Posterior cingulate gyrus (tissue), 11 donors: ENCODE measurements at places on chromosomes 12 and 14.

DNA sequence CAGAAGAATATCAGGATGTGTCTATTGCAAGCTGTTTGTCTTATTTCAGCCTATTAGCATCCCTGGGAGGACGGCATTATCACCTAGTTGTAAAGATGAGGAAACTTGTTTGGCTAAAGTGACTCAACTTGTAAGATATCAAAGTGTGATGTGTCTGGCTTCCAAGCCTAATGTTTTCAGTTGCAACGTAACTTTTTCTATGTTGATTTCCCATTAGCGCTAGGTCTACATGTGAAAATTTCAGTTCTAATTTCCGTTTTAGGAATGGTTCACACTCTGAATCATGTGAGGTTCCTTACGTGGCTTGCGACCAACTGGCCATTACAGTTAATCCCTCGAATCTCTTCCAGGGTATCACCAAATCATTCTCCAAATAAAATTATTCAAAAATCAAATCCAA is 58.0 kb downstream of the LLPH start:
- DNase-seq = no peak

GRCh38 chr14:38197001-38197783 is 10.5 kb upstream of the SSTR1 start:
- DNase-seq = no peak

- no peak for DNase-seq
Observed at GRCh38 chr14:72907886-72908285, 14.0 kb upstream of the DPF3 start.

- no peak for DNase-seq
Observed at GRCh38 chr12:109893261-109893995, 6.6 kb upstream of the TCHP start.

DNA sequence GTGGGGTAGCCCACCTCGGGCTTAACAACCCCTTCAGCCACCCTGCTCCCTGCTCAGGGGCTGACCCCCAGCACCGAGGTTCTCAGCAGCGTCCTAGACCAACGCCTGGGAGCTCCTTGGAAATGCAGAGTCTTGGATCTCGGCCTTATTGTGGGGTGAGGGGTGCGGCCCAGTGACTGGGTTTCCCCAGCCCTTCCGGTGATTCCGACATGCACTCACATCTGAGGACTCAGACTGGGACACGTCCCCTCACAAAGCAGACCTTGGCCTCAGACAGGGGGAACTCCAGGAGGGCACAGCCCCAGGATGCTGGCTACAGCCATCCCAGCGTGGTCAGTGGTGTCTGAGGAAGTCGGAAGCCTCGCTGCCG is 117.7 kb downstream of the RFLNA start:
- no peak for DNase-seq

GRCh38 chr12:40105265-40105514 is 691 bp downstream of the SLC2A13 start:
- DNase-seq = no peak

GRCh38 chr12:64810831-64811230 is 13.6 kb upstream of the TBC1D30 start:
- no peak for DNase-seq

DNA sequence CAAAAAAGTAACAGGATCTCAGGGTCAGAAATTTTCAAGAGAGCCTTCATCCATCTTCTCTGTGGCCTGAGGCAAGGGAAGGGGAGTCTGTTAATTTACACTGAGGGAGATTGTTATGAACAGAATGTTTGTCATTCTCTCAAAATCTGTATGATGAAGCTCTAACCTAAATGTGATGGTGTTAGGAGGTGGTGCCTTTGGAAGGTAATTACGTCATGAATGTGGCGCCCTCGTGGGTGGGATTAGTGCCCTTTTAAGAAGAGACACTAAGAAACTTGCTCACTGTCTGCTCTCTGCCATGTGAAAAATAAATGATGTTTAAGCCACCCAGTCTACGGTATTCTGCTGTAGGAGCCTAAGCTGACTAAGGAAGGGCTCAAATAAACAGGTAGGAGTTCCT is 521.6 kb downstream of the SNAPC1 start:
- no peak for DNase-seq

- no peak for DNase-seq
Observed at GRCh38 chr12:31316891-31317290, 9.1 kb downstream of the SINHCAF start.

- no peak for DNase-seq
Observed at GRCh38 chr14:69948351-69948750, 69.1 kb downstream of the SMOC1 start.

DNA sequence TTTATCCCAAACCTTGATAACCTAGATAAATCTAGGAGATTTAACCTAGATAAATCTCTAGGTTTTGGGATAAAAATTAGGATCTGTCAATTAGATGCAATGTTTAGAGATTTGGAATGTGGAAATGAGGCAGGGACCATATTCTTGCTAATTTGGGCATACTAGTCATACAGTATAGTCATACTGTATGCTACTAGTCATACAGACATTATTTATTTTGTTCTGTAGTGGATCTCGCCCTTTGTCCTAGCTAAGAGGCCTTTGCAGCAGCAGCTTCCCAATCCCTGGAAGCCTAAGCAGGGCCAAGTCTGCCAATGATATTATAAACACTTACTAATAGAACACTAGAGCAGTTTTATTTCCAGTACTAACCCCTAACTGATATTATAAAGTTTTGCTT is 136.4 kb downstream of the CEP128 start:
- no peak for DNase-seq

GRCh38 chr12:25531502-25532052 is 21.5 kb downstream of the LMNTD1 start:
- no peak for DNase-seq

DNA sequence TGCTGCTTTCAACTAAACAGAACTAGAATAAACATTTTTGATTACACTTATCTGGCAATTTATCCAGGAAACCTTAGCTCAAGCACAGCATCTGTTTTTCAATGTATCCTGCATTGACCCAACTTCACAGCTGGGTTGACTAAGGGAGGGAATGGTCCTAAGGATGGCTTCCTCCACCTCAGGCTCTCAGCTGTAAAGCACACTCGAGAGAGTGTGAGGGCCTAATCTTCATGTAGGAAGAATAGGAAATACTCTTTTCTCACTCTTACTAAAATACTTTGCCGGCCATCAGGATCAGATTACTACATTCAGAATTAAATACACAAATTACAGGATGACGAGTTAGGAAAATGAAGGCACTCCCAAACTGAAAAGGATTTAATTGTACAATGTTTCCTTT is 7.2 kb downstream of the SETD3 start:
- no peak for DNase-seq

GRCh38 chr12:131675126-131676080 is 35.5 kb upstream of the SFSWAP start:
- DNase-seq = no peak

GRCh38 chr12:28885928-28886327 is 263.1 kb upstream of the FAR2 start:
- DNase-seq = no peak

DNA sequence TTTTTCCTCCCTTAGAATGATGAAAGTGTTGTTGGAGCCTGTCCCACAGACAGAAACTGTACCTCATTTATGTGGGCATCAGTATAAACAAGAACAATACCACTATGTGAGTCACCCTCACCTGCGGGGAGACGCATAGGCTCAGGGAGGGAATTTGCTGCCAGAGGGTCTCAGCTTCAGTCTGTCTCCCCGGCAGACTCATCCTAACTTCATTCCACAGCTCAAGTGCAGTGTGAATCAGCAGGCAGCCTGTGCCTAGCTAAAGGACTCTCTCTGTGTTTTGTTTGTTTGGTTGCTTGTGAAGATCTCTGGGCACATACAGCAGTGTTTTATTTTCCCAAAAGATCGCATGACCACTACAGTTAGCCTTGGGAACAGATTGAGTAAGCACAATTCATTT is 98.9 kb downstream of the PRKCH start:
- no peak for DNase-seq

GRCh38 chr12:56979628-56980027 is 22.2 kb upstream of the RDH16 start:
- no peak for DNase-seq

- no peak for DNase-seq
Observed at GRCh38 chr12:101470939-101471338, 4.2 kb upstream of the SPIC start.

DNA sequence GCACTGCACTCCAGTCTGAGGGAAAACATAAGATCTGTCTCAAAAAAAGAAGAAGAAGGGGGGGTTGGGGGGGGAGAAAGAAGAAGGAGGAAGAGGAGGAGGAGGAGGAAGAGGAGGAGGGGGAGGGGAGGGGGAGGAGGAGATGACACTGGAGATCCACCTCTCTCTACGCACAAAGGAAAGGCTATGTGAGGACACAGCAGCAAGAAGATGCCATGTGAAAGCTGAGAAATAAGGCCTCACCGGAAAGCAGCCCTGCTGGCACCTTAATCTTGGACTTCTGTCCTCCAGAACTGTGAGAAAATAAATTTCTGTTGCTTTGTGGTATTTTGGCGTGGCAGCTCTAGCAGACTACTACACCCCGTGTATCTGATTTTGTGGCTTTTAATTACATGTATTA is 477.9 kb downstream of the MED13L start:
- no peak for DNase-seq

- no peak for DNase-seq
Observed at GRCh38 chr12:71237128-71237527, 79.3 kb upstream of the TSPAN8 start.

DNA sequence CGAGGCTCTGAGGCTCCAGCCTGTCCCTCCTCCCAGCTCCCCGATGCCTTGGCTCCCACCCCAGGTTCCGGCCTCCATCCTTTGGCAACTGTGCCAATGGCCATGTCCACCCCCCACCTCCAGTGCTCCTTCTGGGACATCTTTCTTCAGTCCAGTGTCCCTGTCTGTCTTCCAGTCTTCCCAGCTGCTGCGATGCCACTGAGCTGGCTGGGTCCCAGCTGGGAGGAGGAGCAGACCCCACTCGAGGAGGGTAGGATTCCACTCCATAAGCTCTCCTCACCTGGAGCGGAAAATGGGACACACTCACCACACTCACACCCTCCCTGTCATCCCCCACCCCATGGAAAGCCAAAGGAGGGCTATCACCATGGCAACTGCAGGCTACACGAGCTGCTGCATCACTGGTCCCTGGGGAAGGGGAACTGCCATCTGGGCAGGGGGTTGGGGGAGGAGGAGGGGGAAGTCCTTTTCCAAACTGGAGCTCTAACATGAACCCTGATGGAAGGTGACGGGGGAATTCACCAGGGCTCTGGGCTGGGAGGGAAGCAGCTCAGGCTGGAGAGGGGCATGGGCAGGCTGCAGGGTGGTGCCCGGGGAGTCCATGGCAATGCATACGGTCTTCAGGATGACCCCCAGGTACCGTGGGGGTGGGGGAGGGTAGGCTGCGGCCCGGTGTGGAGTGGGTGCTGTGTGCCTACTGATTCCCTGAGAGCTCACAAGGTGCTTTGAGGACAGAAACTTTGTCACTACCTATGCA is 94.3 kb downstream of the LRRC74A start:
- peak; percentile 57 for DNase-seq

DNA sequence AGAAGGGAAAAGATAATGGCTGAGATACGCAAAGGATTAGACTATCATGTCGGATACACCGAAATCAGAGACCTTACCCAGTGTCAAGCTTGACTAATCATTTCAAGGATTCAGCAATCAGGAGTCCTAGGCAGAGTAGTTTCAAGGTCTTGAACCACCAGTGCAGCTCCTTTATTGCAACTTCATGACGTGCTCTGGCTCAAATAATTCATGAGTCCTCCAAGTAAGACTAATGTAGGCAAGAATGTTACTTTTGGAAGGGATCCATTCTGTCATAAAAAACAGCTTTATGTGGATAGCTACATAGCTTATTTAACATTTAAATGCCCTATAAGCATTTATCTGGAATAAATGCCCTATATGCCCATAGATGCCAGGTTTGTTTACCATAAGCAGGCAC is 123.2 kb downstream of the LMO3 start:
- DNase-seq = no peak

DNA sequence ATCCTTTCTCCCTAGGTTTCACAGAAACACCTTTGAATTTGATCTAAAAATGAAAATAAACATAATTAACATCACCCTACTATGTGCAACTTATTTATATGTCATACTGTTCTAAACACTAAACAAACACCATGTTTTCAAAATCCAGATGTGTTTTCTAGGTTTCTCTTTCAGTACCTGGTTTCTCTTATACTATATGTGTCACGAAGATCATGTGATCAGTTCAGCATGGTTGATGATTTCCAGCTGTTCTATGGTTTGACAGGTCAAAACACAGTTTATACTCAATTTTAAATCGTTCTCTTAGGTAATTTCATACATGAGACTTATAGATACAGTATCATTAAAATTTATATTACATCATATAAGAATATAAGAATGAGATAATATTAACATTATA is 373.1 kb downstream of the SOX5 start:
- no peak for DNase-seq

GRCh38 chr12:119202544-119202943 is 23.8 kb downstream of the HSPB8 start:
- no peak for DNase-seq

DNA sequence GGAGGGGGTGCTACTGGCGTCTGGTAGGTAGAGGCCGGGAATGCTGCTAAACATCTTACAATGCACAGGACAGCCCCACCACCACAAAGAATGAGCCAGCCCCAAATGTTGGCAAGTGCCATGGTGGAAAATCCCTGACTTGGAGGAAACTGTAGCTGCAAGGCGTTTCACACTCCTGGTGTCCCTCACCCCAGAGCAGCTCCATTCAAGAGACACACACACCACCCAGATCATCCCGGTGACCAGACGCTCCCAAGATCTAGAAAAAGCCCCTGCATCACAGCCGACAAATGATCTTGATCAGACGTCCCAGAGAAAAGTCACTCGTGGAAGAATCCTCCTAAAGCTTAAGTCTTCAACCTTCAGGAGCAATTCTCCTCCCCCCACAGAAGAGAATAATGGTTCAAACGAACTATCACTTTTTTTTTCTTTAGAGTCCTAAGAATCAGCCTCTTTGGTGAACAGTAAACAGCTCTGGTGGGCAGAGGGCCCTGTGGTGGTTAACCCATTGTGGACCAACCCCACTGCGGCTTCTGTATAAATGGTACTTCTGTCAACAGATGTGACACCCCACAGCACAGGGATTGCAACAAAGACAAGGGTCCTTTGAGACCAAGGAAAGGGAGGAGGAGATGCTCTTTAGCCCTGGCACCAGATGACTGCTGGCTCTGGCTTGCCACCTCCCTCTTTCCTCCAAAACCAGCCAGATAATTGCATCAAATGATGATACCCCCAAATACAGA is 2.7 kb downstream of the GLTP start:
- DNase-seq = peak; percentile 60

DNA sequence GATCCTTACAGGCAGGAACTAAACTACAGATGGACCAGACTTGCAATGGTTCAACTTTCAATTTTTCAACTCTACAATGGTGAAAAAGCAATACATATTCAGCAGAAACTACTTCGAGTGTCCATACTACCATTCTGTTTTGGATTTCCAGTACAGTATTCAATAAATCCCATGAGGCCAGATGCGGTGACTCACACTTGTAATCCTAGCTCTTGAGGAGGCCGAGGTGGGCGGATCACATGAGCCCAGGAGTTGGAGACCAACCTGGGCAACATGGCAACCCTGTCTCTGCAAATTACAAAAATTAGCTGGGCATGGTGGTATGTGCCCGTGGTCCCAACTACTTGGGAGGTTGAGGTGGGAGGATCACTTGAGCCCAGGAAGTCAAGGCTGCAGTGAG is 336.1 kb downstream of the MED13L start:
- no peak for DNase-seq
